ENCODE measurements at places on chromosomes 11 and 22.

- DNase-seq = no peak
These were observed 35.8 kb downstream of the DGCR2 start for GRCh38 chr22:19086417-19086816.

GRCh38 chr11:69592986-69593650 lies 47.8 kb upstream of the CCND1 start:
- no peak for DNase-seq

DNA sequence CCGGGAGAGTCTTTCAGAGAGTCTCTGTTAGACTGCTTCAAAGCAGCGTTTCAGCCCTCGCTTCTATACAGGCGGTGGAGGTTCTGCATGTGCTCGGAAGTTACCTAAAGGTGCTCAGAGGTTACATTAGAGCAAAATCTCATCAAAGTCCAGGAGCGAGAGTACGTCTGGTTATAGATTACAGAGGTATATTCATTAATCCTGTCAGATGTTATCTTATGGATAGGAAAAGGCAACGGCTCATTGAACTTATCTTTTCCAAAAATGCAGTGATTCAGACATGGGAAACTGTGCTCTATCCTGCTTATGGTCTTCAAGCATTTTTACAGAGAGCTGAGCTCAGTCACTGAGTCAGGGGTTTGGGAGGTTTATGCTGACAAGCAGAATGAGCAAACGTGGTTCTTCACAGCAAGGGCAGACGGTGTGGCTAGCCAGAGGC lies 9.1 kb upstream of the ZBED5 start:
- DNase-seq = no peak

DNA sequence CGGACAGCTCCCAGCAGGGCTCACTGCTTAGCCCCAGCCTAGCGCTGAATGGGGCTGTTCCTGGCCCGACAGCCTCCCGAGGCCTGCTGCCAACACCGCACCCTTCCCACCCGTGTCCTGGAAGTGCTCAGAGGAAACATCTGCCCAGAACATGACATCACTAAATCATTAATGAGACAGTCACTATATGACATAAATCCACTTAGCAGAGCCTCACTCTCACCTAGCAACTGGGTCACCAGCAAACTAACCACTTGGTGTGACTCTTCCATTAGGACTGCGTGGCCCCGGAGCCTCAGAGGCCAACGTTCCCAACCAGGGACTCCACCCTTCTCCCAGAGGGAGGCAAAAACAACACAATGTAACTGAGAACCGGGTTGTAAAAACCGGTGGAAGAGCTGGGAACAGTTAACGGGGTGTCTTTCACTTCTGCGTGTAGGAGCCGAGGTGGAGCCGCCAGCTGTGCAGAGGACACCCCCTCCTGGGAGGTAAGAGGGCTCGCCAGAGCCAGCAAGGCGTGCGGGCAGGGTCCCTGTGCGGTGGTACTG lies 21.4 kb upstream of the PACSIN2 start:
- DNase-seq = no peak

- no peak for DNase-seq
These were observed 390.5 kb upstream of the RAG2 start for GRCh38 chr11:36988556-36988955.

GRCh38 chr11:18452927-18453326 lies 2.7 kb upstream of the LDHAL6A start:
- no peak for DNase-seq

DNA sequence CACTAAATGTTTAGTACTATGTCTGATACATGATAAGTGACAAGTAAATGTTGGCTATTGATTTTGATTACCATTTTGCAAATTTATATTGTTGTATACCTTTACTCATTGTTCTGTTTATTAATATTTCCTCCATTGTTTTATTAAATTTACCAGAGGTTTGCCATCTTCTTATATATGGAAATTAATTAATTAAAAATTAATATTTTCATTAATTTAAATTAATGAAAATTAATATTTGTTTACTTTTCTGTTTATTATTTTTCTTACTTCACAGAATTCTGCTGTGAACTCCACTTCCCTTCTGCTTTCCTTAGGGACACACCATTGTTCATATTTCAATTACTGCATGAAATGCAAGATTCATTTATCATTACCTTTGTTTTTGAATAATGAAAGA lies 331.0 kb downstream of the LARGE1 start:
- no peak for DNase-seq

DNA sequence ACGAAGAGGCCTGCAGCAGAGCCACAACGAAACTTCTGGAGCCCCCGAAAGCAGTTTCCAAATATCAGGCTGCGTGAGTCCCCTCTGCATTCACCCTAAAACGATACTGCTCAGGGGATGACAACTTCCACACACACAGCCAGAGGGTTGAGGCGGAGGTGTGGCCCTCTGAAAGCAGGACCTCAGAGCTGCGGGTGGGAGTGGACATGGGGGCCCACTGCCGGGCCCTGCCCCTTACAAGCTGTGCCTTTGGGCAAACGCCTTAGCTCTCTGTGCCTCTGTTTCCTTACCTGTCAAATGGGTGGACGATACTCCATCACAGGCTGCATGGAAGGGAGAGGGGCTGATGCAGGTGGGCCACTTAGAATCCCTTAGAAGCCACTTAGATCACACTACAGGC lies 53.1 kb downstream of the TRMU start:
- DNase-seq = no peak

DNA sequence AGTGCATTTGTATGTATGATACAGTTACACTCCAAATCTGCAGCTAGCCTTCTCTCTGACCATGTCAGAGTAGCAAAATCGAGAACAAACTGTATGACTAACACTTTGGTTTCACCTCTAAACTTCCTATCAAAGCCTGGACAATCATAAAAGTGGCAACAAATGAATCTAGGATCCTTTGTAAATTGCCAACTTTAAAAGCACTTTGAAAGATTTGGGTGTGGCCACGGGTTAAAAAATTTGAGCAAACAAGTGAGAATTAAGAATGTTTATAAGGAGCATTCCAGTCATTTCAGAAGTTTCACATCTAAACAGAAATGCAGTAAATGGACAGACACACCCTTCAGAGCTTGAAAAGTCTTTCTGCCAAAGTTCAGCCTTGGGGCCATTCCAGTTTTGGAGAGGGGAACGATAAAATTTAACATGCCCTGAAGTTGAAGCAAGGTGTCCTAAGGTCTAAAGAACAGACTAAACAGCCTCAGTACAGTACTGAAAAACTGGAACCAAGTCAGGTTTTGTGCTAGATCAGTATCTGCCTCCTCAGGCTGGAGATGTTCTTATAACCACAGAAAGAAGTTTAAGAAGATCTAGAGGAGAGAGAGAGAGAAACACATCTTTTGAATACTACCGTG lies 181.9 kb upstream of the BDNF start:
- DNase-seq = no peak

- no peak for DNase-seq
These were observed 25.9 kb upstream of the SCARF2 start for GRCh38 chr22:20463324-20464095.

DNA sequence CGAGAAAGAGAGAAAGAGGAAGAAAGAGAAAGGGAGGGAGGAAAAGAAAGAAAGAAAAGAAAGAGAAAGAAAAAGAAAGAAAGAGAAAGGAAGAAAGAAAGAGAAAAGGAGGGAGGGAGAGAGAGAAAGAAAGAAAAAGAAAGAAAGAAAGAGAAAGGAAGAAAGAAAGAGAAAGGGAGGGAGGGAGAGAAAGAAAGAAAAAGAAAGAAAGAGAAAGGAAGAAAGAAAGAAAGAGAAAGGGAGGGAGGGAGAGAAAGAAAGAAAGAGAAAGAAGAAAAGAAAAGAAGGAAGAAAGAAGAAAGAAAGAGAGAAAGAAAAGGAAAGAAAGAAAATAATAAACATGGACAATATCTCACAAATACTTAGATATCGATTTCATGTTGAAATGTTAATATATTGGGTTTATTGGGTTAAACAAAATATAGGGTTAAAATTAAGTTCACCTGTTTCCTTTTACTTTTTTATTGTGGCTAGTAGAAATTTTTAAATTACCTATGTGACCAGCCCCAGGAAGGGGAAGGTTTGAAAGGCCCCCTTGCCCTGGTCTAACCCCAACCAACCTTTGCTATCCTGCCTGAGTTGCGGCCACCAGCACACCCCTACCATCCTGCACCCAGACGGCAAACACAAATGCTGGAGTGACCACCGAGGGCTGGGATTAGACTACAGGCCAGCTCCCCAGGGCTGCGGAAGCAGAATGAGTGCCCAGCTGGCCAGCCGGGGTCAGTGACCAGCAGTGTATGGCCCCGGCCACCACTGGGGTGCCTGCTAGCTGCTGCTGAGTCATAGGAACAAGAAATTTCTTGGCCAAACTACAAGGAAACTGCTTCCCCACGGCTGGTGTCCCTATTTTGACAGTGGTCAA lies 81.0 kb upstream of the FGF3 start:
- DNase-seq = no peak

DNA sequence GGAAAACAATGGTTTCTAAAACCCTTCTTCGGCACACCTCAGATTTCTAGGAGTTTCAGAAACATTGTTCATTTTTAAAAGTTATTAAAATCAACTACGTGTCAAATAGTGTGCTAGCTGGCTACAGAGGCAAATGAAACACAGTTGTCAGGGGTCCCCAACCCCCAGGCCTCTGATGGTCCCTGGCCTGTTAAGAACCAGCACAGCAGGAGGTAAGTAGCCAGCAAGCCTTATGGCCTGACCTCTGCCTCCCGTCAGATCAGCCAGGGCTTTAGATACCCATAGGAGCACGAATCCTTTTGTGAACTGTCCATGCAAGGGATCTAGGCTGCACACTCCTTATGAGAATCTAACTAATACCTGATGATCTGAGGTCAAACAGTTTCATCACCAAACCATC lies 648.2 kb downstream of the FAM181B start:
- DNase-seq = no peak

DNA sequence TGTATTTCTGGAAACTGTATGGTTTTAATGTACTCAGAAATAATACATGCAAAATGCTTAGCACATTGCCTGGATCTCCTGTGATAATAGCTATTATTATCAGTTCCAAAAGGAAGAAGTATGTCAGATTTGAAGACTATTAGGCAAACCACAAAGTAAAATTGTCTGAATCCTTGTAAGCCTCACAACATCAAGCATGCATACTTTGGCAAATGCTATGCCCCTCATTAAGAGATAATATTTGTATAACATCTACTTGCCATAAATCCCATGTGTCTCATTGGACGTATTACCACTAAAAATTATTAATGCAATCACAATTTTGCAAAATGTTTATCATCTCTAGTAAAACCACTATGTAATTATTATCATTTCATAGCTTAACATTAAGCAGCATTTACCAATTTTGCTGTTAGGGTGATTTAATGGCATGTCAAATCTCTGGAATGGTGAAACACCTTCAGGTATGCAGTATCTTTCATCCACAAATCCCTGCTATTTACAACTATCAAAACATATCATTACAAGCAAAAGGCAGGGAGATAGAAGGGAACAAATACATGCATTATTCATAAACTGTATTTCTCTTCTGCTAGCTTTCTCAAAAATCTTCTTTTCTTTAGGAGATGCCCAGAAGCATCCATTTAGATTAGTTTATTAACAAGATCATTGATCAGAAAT lies 974.6 kb upstream of the RAG2 start:
- no peak for DNase-seq

DNA sequence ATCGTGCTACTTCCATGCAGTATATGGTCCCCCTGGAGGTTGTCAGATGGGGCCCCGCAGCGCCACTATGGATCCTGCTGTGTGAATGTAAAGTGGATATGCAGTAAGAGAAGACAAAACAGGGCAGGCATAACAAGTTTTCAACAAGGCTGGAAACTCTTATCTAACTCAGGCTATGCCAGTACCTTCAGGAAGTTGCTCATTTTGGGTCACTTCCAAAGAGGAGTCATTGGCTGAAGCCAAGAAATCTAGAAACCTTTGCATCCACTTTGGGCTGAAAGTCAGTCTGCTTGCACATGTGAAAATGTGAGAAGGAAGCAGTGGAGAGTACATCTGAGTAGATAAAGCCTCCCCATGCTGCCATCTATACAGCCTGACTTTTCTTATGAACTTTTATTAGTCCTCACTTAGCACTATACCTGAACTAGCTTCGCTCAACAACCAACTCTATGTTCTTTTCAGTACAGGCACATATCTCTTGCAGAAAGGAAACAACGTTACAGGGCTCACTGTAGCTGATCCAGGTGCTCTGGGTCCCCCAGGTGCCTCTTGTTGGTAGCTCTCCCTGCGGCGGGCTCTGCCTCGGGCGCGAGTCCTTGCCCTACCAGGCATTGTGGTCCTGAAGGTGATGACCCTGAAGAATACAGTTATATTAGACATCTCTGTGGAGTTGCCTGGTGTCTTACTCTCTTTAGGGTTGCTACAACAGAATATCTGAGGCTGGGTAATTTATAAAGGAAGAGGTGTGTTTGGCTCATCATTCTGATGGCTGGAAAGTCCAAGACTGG lies 12.4 kb downstream of the PIWIL3 start:
- DNase-seq = no peak

GRCh38 chr22:27597703-27598444 lies 203.7 kb downstream of the MN1 start:
- no peak for DNase-seq

DNA sequence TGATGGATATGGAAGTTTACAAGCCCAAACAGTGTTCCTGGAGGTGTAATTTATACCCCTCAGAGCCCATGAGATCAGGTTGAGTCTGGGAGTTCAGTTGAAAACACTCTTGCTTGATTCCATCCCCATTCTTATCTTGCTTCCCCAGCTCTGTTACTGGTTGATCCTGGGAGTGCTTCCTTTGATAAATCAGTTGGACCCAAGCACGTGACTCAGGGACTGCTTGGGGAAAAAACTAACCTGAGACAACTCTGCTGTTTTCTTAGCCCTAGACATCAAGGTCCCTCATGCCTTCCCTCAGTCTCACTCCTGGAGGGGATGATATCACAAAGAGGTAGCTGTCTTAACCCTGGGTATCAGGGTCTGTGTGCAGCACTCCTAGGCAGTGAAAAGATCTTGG lies 35.0 kb upstream of the SLC1A2 start:
- no peak for DNase-seq

- no peak for DNase-seq
These were observed 87.3 kb downstream of the SIK3 start for GRCh38 chr11:117010808-117011540.

GRCh38 chr11:71221201-71221600 lies 31.2 kb downstream of the SHANK2 start:
- no peak for DNase-seq

DNA sequence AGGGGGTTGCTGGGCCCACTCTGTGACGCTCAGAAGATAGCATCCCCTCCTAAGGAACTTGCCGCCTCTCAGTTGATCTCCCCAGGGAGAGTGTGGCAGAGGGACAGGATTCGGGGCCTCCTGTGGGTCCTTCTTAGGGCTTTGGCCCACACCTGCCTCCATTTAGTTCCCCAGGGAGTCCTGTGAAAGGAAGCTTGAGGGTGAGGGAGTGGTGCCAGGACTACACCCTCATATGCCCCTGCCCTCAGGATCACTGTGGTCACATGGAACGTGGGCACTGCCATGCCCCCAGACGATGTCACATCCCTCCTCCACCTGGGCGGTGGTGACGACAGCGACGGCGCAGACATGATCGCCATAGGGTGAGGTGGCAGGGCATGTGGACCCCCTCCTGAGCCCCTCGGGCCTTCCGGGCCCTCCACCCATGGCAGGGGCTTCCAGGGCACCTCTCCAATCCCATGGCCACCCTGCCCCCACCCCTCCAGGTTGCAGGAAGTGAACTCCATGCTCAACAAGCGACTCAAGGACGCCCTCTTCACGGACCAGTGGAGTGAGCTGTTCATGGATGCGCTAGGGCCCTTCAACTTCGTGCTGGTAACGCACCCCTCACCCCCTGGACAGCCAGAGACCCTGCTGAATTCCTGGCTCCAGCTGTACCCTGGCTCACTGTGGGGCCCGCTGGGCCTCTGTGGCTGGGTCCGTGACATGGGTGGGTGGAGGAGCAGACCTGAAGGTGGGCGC lies 3.5 kb downstream of the INPP5J start:
- no peak for DNase-seq

- DNase-seq = no peak
These were observed 12.2 kb downstream of the MOV10L1 start for GRCh38 chr22:50101870-50102565.
